Hematopoietic multipotent progenitor cell treated with erythropoietin and hydrocortisone succinate and interleukin-3 and kit ligand, for 6 days (in vitro differentiated cells): ENCODE measurements at places on chromosomes 16 and 17.

- no peak for DNase-seq
These were observed 400.0 kb downstream of the SOX9 start for GRCh38 chr17:72520665-72521303.

DNA sequence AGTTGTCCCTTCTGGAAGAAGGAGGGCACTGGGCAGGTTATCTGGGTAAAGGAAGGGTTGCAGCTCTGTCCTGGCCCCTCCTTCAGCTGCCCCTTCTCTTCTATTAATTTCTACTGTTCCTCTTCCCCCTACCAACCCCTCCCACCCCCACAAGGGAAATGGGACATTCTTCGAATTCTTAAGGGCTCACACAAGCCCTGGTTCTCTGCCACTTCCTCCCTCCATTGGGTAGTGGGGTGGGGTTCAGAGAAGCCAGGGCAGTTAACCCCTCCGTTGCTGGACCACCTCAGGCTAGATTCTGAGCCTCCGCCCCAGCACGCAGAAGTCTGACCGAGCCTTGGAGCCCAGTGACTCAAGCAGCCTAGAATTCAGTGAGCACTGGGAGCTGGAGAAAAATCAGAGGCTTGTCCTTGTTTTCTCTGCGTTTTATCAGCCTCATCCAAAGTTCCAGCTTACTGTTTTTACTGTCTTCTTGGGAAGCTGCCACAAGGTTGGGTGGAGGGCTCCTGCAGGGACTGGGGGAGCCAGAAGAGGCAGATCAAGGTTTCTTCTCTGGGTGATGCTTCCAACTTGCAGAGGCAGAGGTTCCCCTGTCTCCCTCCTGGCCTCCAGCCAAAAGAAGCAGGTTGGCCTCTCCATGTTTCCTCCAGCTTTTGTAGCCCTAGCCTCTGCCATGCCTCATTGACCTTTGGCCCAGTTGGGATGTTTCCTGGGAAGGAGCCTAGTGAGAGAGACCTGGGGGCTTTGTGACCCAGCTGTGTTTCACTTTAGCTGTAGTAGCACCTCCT lies 10.2 kb downstream of the LASP1 start:
- no peak for DNase-seq

- DNase-seq: no peak
These were observed 840 bp downstream of the ADCY7 start for GRCh38 chr16:50267151-50267631.

GRCh38 chr17:65173284-65173793 lies 36.2 kb downstream of the RGS9 start:
- DNase-seq: peak; percentile 99

- DNase-seq: peak; percentile 70
These were observed 7.9 kb upstream of the SLFN14 start for GRCh38 chr17:35568561-35568960.

DNA sequence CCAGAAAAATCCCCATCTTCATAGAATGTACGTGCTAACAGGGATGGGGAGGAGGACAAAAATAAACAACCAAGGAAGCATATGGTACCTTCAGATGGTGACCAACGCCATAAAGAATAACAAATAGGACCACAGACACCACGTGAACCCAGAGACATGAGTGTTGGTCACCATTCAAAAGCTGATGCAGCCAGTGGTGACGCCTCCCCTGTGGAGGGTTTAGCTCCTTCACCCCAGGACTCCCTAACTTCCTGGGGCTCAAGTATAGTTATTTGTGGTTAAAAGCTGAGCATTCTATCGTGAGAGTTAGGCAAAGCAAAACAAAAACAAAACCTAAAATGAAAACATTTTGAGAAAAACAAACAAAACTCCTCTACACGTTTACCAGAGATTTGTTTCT lies 184.7 kb downstream of the SOX9 start:
- DNase-seq: no peak

- DNase-seq: peak; percentile 93
These were observed 6.0 kb upstream of the CHRNE start for GRCh38 chr17:4908711-4909496.
